ENCODE measurements at places on chromosomes 12 and 14.

- DNase-seq: peak; percentile 42
These were observed 48.6 kb upstream of the GTF2A1 start for GRCh38 chr14:81269100-81269978.

DNA sequence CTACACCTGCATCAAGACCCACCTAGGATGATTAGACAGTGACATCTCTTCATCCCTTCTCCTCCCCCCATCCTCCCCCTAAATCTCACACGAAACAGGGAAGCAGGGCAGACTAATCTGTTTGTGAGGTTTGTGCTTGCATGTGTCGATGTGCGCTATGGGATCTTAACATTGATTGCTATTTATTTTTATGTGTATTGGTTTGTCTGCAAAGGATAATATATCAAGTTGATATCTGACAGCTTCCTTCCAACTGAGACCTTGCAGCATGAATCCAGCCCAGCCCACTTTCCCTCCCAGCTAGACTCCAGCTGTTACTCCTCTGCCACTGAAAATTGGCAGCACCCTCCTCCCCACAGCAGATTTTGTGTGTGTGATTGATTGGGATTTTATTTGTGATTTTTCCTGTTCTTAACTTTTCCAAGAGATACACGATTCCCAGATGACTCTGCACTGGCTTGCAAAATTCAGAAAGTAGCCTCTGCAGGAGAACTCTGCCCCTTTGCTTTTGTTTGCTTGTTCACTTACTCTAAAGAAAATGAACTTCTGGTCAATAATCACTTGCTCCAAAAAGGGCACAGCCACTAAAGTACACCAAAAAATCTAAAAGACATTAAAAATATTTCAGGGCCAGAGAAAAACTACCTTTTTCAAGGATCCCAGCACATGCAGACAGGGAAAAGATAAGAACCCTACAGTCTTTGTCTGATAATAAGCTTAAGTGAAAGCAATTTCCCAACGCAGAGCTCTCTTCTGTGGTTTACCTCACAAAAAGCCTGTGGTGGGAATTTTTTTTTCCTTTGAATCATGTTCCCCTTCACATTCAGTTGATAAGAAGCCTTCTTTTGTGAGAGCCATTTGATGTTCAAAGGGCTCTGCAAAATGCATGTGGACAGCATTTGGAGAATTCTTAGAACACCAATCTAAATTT is 222.1 kb downstream of the RPS29 start:
- no peak for DNase-seq

- DNase-seq: no peak
These were observed 306.6 kb upstream of the SOX5 start for GRCh38 chr12:24255920-24256665.

GRCh38 chr12:58169826-58170225 is 228.5 kb downstream of the ATP23 start:
- DNase-seq: no peak

GRCh38 chr14:103391048-103391447 is 5.8 kb downstream of the MARK3 start:
- no peak for DNase-seq

DNA sequence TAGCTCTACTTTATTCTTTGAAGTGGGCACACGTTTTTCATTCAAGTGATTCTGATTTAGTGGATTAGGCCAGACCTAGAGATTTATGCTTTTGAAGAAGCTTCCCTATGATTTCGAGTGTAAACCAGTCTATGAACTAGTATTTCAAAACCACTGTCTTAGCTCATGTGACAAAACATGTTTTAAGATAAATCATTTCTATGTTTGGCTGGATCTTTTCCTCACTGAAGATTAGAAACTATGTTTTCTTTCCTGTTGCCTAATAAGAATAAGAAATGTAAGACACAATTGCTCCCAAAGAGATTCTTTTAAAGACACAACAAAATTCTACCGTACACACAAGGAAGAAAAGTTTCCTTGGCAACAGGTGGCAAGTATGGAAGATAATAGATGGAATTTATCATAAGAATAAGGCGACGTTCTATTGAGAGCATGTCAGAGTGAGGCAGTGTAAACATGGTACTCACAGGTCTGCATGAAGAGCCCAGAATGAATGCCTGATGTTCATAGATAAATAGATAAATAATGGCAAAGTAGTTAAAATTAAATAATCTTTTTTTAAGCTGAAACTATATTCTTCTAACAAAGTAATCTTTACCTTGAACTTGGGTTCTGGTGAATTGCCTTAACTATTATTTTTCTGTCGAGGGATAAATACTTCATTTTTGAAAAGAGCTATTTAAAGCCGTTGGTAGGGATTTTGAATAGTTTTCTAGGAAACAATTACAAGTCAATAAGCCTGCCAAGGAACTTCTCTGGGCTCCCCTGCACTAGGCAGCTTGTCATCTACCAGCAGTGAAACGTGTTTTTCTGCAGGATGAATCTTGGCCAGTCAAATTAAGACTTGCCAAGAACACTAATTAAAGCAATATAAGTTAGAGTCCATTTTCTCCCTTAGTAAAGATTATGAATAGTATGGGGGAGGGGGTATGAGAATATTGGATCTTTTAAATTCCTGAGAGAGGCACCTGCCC is 34.1 kb upstream of the C12orf75 start:
- DNase-seq: no peak

DNA sequence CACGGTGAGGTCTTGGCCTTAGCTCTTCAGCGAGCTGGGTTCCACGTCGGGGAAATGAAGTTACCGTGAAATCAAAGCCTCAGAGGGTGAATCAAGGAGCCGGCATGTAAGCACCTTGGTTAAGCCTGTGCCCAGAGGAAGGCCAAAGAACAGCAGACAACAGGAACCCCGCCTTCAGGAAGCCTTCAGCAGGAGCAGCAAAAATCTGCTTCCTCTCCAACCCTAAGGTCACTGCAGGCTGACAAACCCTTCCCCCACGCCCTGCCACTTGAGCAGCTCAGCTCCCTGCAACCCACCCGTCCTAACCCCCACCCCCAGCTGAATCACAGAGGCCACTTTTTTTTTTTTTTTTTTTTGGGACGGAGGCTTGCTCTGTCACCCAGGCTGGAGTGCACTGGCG is 72.9 kb upstream of the LTA4H start:
- DNase-seq: no peak

DNA sequence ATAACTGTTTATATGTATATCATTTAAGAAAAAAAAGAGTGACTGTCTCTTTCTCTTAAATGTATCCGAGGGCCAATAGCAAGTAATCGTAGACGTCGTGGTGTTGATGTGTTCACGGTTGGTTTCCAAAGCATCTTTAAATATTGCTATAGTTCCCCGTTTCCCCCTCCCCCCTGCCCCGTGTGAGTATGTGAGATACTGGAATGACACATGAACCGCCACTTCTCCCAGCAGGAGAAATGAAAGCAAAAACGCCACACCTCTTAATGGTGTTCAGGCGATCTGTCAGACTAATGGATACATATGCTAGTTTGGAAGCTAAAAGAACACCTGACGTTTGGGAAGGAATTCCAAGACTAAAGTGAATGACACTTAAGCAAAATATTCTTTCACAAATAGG is 258.3 kb downstream of the FOXN3 start:
- DNase-seq: no peak

- DNase-seq: no peak
These were observed 39.5 kb downstream of the DGLUCY start for GRCh38 chr14:91153360-91153759.

DNA sequence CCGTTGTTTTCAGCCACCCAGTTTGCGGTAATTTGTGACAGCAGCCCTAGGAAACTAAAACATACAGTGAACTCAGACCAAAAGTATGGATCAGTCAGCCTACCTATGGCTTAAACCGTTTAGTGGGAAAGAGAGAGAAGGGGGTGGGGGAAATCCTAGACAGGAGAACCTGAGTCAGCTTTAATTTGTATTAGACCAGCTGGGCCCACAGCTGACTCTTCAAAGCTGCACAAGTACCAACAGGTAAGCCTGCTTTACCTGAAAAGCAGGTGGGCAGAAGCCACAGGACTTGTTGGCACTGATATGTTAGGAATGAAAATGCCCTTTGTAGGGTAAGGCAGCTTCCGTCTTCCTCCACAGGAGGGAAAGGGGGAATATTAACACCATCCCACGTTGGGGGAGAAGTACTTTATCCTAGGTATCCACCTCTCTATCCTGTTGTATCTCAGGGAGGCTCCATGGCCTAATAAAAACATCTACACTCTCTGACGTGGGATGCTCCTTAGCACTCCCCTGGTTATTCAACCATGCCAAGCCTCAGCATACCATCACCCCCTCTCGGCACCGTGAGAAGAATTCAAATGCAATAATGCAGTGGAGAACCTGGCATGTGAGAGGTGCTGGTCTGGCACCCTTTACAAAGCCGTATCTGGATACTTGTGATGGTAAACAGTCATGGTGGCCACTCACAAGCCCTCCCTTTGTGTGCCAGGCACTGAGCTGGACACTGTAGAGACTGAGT is 70.3 kb downstream of the STON2 start:
- peak; percentile 67 for DNase-seq

DNA sequence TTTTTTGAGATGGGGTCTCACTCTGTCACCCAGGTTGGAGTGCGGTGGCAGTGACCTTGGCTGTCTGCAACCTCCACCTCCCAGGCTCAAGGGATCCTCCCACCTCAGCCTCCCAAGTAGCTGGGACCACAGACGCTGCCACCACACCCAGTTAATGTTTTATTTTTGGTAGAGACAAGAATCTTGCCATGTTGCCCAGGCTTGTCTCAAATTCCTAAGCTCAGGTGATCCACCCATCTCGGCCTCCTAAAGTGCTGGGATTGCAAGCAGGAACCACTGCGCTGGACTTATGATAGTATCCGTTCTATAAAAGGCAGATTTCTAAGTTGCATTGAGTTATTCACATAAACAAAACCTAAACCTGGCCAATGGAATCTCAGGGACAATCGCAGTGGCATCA is 321.1 kb upstream of the PRICKLE1 start:
- DNase-seq: no peak

DNA sequence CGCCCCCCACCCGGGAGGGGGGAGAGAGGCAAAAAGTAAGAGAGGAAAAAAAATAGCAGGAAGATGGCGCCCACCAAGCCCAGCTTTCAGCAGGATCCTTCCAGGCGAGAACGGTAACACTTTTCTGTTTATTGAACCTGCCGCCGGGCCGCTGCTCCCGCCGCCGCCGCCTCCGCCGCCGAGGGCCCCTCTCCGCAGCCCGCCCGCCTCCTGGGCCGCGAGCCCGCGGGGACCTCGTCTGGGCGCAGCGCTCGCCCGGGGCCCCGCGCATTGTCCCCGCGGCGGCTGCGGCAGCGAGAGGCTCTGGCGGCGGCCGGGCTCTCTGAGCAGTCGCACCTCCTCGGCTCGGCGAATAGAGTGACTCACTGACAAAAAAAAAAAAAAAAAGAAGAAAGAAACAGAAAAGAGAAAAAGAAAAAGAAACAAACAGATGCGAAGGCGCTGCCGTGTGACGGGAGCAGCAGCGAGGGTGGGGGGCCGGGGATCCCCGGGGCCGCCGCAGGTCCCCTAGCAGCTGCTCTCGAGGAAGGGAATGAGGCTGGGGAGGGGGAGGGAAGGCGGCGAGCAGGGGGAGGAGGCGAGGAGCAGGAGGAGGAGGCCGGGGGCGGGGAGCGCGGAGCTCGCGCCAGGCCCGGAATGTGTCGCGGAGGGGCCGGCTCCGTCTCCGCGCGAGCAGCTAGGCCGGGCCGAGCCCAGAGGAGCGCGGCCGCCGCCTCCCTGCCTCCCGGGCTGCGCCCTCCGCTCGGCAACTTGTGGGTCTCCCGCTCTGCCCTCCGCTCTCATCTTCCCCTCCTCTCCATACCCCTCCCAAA is 781 bp downstream of the NPAS3 start:
- peak; percentile 72 for DNase-seq

DNA sequence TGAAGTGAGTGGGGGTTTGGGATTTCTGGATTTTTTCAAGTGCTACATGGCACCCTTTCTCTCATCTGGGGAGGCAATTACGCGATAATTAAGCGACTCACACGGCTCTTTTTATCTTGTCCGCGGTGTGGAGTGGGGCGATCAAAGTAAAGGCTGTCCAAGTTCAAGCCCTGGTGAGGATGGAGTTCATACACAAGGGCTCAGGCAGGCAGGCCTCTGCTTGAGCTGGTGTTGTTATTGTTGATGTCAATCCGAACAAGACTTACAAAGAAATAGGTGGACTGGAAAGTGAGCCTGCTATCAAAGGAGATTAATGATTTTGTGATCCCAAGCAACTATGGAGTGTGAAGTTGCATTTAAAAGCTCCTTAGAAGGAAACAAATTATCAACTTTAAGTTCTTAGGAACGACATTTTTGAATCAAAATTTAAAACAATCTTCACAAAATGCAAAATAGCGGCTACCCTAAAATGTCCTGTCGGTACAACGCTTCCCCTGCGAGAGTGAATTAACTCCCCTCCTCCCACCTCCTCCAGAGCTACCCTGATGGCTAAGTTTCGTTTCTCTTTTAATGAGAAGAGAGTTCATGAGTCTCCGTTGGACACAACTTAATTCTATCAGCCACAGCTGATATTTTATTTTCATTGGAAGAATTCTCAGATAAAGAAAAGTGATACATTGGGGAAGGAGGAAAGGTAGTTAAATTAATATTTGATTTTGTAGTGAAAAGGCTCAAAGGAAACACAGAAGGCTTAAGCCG is 5.9 kb downstream of the FOXA1 start:
- DNase-seq: no peak

- DNase-seq: no peak
These were observed 42.8 kb downstream of the RASSF3 start for GRCh38 chr12:64653123-64653522.

DNA sequence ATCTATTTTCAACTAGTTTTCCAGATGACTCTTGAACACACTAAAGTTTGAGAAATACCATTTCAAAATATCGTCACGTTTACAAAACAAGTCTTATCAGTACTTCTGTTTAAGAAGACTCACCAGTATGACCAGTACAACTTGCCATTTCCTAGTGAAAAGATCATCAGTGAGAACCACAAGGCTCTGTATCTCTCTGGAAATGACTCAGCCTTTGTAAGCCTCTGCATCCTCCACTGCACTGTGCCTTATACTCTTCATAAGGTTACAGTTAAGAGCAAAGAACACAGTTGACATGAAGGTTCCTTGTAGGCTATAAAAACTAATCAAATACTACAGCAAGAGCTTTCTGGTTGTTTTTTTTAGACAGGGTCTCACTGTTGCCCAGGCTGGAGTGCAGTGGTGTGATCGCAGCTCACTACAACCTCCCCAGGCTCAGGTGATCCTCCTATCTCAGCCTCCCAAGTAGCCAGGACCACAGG is 5.7 kb upstream of the VTI1B start:
- no peak for DNase-seq

- no peak for DNase-seq
These were observed 419.7 kb upstream of the PRICKLE1 start for GRCh38 chr12:43008953-43009845.

DNA sequence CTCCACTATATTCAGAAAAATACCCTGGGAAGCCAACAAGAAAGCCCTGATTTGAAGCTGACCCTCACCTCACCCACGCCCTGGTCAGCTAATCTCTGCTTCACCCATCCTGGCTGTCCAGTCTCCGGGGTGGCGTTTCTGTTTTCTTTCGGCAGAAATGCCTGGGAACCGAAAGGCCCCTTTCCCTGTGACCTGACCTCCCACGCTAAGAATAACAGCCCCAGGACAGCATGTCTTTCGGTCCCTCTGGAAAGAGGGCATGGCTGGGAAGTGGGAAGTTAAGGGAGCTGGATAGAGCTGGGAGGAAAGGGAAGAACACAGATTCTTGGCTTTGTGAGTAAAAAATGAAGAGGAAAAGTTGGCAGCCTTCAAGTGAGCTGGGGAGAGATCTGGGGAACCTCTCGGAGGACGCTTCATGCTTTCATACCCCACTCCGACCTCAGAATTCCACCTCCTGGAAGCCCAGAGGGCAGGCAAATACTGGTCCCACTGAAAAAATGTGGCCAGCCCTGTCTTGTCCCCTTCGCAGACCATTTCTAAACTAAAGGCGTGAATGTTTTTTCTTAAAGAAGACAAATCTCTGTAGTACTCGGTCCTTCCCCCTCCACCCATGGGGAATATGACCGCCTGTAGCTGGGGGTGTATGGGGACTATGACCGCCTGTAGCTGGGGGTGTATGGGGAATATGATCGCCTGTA is 163.0 kb upstream of the FKBP4 start:
- DNase-seq: no peak
